ENCODE measurements at places on chromosomes 4 and X. TPM values are rescaled to one million over a fixed set of nuclear protein-coding genes. Genes with fewer than 3 reads are reported as not detected.

GRCh38 chr4:84792366-84793301 lies 173.9 kb downstream of the WDFY3 start:
- no peak for DNase-seq

DNA sequence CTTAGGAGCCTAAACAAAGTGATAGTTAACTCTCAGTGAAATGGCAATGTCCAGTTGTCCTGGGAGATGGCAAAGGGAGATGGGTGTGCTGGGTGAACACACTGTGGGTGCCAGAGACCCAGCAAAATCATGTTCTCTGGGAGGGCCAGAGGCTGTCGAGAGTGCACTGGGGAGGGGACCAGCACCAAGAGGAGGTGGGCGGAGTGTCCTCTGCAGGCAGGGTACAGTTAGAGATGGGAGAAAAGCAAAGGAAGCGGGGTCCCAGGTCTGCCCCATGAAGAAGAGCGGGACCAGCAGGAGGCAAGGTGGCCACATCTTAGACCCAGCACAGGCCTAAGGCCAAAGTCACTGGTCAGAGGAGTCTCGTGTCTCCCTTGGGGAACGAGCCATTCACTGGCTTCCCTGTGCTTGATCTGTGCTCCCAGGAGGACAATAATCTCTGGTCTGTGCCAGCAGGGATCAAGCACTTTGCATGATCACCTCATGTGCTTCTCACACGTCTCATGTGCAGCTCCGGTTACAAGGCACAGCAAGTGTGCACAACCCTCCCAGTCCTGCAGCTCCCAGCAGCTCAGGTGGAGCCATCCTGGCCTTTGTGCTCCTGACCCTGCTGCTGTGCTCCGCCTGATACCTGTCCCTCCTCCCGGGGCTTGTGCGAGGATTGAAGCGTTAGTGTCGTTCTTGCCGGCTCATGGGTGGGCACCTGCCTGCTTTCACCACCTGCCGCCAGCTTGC lies 100.9 kb downstream of the FAM53A start:
- DNase-seq: no peak

GRCh38 chrX:116378961-116379360 lies 57.4 kb upstream of the SLC6A14 start:
- DNase-seq: no peak

- DNase-seq: peak; percentile 46
Observed at GRCh38 chrX:51802917-51803688, 59.9 kb downstream of the GSPT2 start.

The UGT8 gene
- polyA plus RNA-seq: 0.16 TPM

The MAGEC1 gene
- not detected for polyA plus RNA-seq

The RHOXF2B gene
- polyA plus RNA-seq: not detected

The NXF2 gene
- not detected for polyA plus RNA-seq

The TLR7 gene
- polyA plus RNA-seq: 0.23 TPM
